Activated T-helper 9 cell treated with anti-CD3 and anti-CD28 coated beads, Interleukin-2, amount 50 U/mL, for 16 hours (primary cell): ENCODE measurements at places on chromosomes 2 and 18.

- no peak for DNase-seq
Measured at GRCh38 chr2:16208241-16208797, 268.0 kb downstream of the MYCN start.

DNA sequence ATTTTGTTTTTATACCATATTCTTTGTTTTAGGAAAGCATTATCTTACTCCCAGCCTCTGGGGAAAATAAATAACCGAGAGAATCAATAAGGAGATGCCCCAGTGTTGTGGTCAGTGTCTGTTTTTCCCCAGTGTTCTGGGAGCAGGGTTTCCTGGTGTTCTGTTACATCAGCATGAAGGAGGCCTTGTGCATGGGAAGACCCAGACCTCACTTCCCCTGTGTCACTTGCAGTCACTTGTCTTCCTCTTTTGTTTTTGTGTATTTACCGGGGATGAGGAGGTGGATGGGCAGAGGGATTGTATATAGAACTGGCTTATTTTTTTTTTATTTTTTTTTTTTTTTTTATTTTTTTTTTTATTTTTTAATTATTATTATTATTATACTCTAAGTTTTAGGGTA, 45.0 kb upstream of the MGAT5 start:
- DNase-seq = no peak

GRCh38 chr18:48850822-48851598, 99.8 kb downstream of the SMAD7 start:
- DNase-seq = no peak

DNA sequence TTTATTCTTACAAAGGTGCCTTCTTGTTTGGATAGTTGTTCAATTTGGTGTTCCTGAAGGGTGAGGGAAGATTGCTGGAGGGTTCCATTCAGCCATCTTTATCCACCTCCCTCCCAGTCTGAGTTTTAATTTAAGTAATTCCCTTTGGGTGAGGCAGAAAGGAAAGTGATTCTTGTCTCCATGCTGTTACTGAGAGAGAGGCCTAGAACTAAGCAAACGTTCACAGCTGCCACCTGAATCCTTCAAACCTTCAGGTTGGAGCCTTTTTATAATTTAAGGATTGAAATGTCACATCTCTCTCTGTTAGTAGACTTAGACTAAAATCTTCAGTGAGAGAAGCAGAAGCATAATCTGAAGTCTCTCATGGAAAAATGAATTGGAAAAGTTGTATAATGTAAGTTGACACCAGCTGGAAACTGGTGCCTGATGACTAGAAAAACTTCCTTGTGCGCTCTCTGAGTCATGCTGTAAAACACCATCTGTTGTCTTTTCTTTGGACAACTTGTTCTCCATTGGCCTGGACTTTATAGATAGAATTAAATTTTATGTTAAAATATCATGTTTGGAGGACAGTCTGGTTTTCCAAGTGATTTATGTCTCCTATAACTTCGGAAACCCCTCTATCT, 14.6 kb downstream of the STRADB start:
- DNase-seq = no peak
